Stimulated activated CD4-positive, alpha-beta T cell treated with anti-CD3 and anti-CD28 coated beads, Interleukin-4, amount 100 ng/mL, for 4 hours (primary cell): ENCODE measurements at places on chromosomes 7 and 10.

GRCh38 chr10:119441151-119441821 is 101.2 kb downstream of the RGS10 start:
- no peak for DNase-seq

- no peak for DNase-seq
These were observed 218.2 kb downstream of the ZNF248 start for GRCh38 chr10:37639200-37639599.

DNA sequence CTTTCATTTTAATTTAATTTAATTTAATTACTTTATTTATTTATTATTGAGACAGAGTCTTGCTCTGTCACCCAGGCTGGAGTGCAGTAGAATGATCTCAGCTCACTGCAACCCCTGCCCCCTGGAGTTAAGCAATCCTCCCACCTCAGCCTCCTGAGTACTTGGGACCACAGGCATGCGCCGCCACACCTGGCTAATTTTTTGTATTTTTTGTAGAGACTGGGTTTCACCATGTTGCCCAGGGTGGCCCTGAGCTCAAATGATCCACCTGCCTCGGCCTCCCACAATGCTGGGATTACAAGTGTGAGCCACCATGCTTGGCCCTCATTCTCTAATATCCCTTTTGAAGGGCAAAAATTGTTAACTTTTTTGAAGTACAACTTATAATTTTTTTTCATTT is 92.9 kb downstream of the XRCC2 start:
- no peak for DNase-seq

- no peak for DNase-seq
These were observed 595.5 kb downstream of the INHBA start for GRCh38 chr7:41107330-41107937.

DNA sequence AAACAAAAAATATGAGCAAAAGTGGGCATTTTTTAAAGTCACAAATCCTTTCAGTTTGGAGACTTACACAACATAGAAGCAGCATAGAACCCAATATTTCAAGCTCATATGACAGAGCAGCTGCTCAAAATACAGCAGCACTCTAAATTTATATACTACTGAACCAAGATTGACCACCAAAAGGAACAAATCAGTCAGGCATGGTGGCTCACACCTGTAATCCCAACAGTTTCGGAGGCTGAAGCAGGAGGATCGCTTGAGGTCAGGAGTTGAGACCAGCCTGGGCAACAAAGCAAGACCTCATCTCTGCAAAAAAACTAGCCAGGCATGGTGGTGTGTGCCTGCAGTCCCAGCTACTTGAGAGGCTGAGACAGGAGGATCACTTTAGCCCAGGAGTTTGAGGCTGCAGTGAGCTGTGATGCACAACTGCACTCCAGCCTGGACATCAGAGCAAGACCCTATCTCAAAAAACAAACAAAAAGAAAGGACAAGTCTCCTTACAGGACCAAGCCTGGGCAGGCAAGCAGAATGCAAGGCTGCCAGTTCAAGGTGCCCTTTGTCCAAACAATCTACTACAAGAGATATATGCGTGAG is 40.0 kb downstream of the PARD3 start:
- no peak for DNase-seq

- DNase-seq, result no peak
These were observed 4.7 kb upstream of the LOXL4 start for GRCh38 chr10:98272656-98273055.
